HCT116 (cell line): ENCODE measurements at places on chromosomes 2 and 18. TPM values are rescaled to one million over a fixed set of nuclear protein-coding genes. Genes with fewer than 3 reads are reported as not detected.

The KIF5C gene
- 6.5 TPM for total RNA-seq

The CCDC102B gene
- 1.9 TPM for total RNA-seq

The UGT1A10 gene
- not detected for total RNA-seq

DNA sequence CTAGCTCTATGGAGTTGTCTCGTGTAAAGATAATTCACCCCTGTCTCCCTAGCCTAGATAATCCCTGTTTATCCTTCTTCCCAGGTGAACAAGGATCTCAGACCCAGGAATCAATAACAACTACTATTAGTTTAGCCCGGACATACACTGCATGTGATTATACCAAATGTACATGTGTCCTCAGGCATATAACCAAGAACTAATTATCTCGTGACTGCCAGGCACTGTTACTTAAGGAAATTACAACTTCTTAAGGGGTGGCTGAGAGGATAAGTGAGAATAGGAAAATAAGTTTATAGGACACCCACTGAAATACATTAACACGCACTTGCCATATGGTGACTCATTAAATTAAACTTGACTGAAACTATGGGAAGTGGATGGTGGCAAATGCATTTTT, 126.6 kb downstream of the CNTNAP5 start:
- H3K4me3 ChIP-seq, result no peak overlapping the region
- H3K4me1 ChIP-seq, result no peaks in the 10 kb centered on the region
- no peaks in the 10 kb centered on the region for H3K36me3 ChIP-seq
- no peak for DNase-seq

DNA sequence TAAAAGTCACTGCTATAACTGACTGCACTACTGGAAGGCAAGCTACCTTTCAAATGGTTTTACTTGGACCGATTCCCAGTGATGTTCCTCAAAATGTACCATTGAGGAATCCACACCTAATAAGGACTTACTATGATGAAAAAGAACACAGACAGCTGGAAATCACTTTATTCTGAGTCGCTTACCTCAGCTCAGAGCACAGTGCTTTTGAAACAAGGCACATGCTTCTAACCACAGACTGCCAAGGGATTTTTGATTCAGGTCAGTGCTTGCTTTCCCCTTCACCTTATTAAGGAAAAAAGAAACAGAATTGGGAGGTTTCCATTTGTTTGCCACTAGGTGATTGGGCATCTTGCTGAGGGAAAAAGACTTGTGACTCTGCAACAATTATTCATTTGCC, 707.5 kb upstream of the FSHR start:
- H3K4me3 ChIP-seq, result no peak overlapping the region
- H3K27me3 ChIP-seq, result no peaks in the 10 kb centered on the region
- no peak overlapping the region for H3K27ac ChIP-seq
- H3K4me1 ChIP-seq, result no peaks in the 10 kb centered on the region
- DNase-seq, result no peak
- H3K36me3 ChIP-seq, result no peaks in the 10 kb centered on the region

The DSC3 gene
- 7.6 TPM for total RNA-seq

DNA sequence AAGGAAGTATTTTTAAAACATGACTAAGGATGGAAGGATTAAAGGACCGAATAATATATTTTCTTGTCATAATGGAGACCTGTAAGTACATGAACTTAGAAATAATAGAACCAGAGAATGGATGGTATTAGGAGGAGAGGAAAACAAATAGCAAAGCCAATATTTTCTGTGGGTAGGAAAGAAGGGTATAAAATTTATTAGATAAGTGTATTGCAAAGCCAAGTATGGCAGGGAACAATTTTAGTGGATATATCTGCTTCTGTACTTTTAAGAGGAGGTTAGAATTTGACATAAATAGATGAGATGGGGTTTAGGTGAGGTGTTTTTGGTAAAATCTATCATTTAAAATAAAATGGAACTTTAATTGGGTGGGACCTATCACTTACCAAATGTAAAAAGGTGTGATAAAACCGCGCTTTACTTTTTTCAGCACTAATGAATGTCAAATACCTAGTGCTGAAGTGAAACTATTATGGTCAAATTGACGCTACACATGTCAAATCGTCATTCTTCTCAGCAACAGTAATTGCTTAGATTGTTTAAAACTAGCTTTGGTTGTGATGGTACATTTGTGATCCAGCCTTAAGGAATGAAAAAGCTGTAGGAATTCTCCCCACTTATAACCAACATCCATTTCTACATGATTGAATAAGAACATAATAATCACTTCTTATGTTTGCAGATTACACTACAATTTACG, 78.1 kb upstream of the ZEB2 start:
- no peak overlapping the region for H3K4me3 ChIP-seq
- H3K4me1 ChIP-seq, result no peaks in the 10 kb centered on the region
- H3K36me3 ChIP-seq, result no peaks in the 10 kb centered on the region
- no peak overlapping the region for H3K27ac ChIP-seq

- H3K4me1 ChIP-seq, result peaks cover 51% of the 10 kb centered on the region
- peak overlapping the region; percentile 92 for H3K27ac ChIP-seq
- H3K36me3 ChIP-seq, result peaks cover 15% of the 10 kb centered on the region; the same call in 1 of the 2 replicates
- no peaks in the 10 kb centered on the region for H3K27me3 ChIP-seq
These were observed 1.3 kb downstream of the DUSP2 start for GRCh38 chr2:96143848-96144480.

The CCDC85A gene
- total RNA-seq, result 0.10 TPM

DNA sequence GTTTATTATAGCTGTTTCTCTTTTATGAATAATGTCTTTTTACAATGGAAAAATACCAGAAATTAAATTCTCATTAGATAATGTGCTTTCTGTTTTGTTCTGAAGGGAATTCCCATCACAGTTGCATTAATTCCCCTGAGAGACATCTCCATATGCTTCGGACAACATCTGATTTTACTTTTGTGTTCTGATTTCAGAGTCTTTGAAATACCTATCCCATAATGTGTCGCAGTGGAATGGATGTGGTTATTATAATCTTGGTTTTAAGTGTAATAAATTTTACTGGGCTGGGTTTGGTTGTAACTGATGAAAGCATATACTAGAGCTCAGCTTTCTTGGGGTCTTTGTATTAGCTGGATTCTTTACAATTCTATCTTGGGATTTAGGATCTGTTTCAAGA, 12.5 kb downstream of the SPTBN1 start:
- H3K4me3 ChIP-seq, result no peak overlapping the region
- H3K27me3 ChIP-seq, result no peaks in the 10 kb centered on the region
- H3K36me3 ChIP-seq, result no peaks in the 10 kb centered on the region
- no peak for DNase-seq
